Putamen (tissue), 1 donor: ENCODE measurements at places on chromosomes 4 and X.
A peak's percentile ranks its signal among the peaks of the same experiment; 100 is the strongest.

- DNase-seq, result no peak
These were observed 84.5 kb upstream of the DKK2 start for GRCh38 chr4:107120661-107121060.

DNA sequence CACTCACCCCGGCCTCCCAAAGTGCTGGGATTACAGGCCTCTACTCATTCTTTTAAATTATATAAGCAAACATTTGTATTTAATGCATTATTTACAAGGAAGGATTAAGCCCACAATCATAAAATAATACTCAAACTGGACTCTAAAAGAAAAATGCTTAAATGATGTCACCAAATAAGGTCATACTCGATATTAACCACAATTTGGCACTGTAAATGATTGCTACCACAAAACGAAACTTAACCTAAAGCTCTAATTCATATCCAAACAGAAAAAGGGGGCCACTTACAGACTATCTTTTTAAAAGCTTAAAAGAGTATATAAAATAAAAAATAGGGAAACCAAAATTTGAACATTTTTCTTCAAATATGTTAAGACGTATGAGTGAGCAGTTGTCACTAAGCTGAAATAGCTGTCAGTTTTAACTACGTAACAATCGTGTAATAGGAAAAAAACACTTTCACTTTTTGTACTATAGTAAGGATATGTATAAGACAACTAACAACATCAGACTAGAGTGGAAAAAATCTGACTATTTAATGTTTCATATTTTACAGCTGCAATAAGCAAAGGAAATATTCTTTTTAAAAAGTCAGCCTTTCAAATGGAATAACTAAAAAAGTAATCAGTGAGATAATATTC is 108.2 kb upstream of the GPR34 start:
- DNase-seq, result no peak

DNA sequence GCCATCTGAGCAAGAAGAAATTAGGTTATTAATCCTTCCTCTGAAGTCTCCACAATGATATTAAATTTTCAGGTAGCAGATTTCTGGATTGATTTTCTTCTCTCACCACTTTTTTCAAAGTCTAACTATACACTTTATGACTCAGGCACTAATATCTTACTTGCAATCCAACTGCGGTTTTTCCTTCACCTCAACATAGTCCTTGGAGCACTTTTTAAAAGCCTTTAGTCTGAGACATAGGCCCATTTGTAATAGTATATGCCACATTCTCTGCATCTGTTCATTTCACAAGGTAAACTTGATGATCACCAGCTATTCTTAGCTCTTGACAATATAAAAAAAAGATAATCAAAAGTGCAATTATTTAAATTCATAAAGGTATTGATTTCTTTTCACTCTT is 55.9 kb upstream of the EDNRA start:
- DNase-seq, result no peak

DNA sequence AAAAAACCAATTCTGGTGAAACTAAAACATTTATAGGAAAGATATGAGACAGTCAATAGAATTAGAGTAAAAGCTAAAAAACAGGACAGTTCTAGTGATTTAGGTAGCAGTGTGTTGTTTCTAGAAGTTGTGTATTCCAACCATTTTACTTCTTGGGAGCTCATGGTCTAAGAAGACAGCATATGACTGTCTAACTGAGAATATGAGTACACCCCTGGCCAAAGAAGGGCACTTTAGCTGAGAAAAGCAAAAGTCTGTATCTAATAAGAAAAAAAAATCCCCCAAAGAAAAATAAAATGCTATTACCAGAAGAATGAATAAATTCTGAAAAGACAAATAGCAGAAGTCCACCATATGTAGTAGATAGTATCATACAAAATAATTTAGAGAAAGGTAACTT is 26.4 kb downstream of the EREG start:
- no peak for DNase-seq

DNA sequence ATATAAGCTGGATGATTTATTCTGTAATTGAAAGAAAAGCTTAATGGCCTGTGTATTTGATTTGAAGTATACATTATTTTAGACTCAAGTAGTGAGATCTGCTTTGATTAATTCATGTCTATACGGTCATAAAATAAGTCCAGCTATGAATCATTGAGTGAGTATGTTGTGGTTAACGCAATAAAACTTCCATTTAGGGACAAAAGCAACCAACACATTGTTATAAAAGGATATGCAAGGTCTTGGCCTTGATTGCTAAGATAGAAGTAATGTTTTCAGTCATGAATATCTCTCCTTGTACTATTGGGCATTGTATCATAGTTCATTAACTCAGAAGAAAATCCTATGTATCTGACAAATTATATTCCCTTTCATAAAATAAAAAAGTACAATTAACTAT is 162.1 kb downstream of the EPHA5 start:
- no peak for DNase-seq

- no peak for DNase-seq
These were observed 58.9 kb downstream of the HTRA3 start for GRCh38 chr4:8328456-8328855.

- DNase-seq, result no peak
These were observed 35.6 kb downstream of the GAB1 start for GRCh38 chr4:143372093-143372915.

DNA sequence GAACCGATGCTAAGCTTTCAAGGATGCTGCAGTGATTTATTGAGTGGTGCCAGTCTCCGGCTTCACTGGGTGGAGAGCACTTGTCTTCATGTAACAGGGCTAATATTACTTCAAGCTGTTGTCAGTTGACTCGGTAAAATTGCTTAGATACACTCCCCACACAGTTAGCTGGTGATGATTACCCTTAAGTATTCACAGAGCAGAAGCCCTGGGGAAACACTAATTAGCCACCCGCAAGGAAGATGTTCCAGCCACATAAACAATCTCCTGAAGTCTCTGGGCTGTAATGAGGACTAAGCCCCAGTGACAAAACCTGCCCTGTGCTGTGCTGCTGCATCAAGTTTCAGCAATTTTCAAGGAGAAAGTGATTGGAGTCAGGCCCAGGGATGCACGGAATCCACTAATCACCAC is 37.3 kb upstream of the GK2 start:
- DNase-seq, result no peak

- DNase-seq, result no peak
These were observed 19.1 kb upstream of the ARX start for GRCh38 chrX:25034889-25035288.

- no peak for DNase-seq
These were observed 38.9 kb downstream of the RASGEF1B start for GRCh38 chr4:81432825-81433224.

DNA sequence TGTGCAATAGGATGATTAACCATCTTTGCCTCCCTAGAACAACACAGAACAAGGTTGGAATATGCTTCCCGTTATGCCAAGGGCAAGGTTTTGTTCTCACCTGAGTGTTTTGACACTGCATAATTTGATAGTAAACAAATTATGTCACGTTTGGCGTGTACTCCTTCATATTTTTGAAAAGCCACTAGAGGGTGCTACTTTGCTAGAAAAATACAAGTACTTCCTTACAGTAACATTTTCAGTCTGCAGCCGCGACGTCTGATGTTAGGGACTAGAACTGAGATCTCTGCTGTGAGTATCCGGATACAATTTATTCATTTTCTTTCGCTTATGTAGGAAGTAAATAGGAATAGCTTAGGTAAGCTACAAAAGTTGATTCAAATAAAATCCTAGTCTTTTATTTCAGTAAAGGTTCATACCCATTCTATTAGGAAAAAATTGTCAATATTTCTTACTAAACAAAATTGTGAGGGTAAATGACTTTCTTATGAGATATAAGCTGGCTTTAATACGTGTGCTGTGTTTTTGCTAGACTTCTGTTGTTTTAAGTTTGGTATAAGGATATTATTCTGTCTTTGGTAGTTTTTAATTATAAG is 181.1 kb upstream of the WDFY3 start:
- DNase-seq, result peak; percentile 76
